ENCODE measurements at places on chromosomes 11 and 22.

DNA sequence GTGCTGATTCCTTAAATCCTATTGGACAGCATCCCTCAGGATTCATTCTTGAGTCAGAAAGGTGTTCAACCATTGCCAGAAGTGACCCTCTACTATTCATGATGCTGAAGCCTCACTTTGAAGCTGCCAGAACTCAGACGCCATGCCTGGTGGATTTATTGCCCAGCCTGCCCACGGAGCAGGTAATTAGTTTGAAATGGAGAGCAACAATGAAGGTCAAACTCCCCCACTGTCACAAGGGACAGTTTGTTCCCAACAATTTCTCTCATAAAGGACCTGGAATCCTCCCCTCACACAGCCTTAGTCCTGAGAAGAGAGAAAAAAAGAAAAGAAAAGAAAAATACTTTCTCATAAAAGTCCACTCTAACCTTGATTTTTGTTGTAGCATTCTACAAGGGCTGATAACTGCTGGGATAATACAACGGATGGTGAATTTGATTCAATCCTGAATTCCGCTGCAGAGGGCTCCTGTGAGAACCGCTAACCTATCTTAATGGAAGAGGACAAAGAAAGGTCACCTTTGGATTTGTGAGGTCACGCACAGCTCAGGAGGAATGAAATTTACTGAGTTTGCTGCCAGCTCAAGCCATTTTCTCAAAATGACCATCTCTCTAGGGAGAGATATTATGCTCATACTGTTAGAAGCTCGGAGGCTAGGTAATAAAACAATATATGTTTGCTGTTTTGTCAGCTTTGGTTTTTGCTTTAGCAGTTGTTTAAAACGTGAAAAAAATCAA lies 161.6 kb upstream of the SYN3 start:
- H3K4me1 ChIP-seq: no peaks in the 10 kb centered on the region
- no peak overlapping the region for H3K4me3 ChIP-seq
- no peak overlapping the region for H3K27ac ChIP-seq
- peaks cover 3% of the 10 kb centered on the region for H3K27me3 ChIP-seq
- DNase-seq: no peak

GRCh38 chr22:29716814-29717545 lies 2.8 kb upstream of the CABP7 start:
- H3K27me3 ChIP-seq: peaks cover 10% of the 10 kb centered on the region
- peaks cover 3% of the 10 kb centered on the region for H3K4me1 ChIP-seq
- no peak overlapping the region for H3K4me3 ChIP-seq
- H3K36me3 ChIP-seq: no peaks in the 10 kb centered on the region

- H3K27ac ChIP-seq: no peak overlapping the region
- no peak overlapping the region for H3K4me3 ChIP-seq
- DNase-seq: no peak
Measured at GRCh38 chr22:19504900-19505734, 19.1 kb downstream of the CLDN5 start.

DNA sequence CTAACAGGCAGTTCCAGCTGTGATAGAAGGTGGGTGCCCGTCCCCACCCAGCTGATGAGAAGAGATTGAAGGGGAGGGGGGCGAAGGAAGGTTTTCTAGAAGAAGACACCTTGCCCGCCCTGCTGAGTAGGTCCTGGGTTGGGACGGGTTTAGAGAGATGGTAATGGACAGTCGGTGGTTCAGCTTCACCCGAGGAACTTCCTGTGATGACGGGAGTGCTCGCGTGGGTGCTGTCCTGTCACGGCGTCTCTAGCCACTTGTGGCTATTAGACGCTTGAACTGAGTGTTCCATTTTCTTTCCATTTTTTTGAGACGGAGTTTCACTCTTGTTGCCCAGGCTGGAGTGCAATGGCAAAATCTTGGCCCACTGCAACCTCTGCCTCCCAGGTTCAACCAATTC lies 27.6 kb upstream of the MGAT3 start:
- H3K4me3 ChIP-seq: no peak overlapping the region
- no peak for DNase-seq
- no peak overlapping the region for H3K27ac ChIP-seq
- H3K27me3 ChIP-seq: no peaks in the 10 kb centered on the region
- H3K4me1 ChIP-seq: peaks cover 14% of the 10 kb centered on the region

GRCh38 chr22:19740586-19740985 lies 17.2 kb downstream of the GP1BB start:
- no peak overlapping the region for H3K4me3 ChIP-seq
- no peaks in the 10 kb centered on the region for H3K4me1 ChIP-seq
- no peaks in the 10 kb centered on the region for H3K36me3 ChIP-seq

GRCh38 chr11:109795234-109795633 lies 298.0 kb upstream of the ZC3H12C start:
- H3K36me3 ChIP-seq: no peaks in the 10 kb centered on the region
- no peaks in the 10 kb centered on the region for H3K4me1 ChIP-seq
- no peak overlapping the region for H3K4me3 ChIP-seq
- no peak overlapping the region for H3K27ac ChIP-seq
- no peaks in the 10 kb centered on the region for H3K27me3 ChIP-seq

DNA sequence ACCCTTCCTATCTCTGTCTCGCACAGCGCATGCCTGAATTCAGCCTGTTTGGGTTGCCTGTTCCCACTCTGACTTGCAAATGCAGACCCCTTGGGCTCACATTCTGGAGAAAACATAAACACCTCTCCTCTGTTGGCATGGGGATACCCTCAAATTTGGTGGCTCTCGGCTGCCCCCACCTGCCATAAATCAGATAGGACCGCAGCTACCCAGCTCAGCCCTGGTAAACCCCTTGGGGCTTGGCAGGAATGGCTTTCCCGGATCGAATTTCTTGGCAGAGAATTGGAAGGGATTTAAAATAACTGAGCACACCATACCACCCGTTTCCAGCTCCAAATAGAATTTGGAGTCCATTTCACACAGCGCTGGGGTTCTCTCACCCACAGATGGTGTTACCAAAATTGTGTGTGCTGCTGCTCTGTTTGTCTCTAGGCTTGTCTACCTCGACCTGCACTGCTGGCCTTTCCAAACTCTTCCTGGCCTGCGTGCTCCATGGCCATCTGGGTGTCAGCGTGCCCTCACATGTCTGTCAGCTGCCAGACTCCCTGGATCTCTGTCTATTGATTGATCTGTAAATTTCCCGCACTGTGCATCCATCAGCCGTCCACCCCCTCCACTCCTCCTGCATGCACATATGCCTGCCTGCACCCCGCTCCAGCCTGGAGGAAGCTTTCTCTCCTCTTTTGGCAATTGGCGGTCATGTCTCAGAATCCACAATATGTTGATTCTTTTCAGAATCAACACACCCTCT lies 134.0 kb downstream of the NTM start:
- no peaks in the 10 kb centered on the region for H3K4me1 ChIP-seq
- H3K27me3 ChIP-seq: no peaks in the 10 kb centered on the region
- H3K36me3 ChIP-seq: no peaks in the 10 kb centered on the region
- no peak overlapping the region for H3K27ac ChIP-seq
- no peak for DNase-seq

DNA sequence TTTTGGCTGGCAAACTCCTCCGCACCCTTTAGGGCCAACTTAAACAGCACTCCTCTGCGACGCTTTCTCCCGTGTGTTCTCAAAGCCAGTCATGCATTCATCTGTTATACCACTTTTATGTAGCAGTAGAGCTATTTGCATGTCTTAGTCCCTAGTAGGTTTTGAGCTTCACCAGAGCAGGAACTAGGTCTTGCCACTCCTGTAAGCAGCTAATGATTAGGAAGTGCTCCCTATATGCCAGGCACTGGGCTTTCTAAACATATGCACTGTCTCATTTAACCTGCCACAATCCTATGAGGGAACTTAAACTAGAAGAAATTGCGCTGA lies 180.8 kb downstream of the DBX1 start:
- H3K4me1 ChIP-seq: peaks cover 51% of the 10 kb centered on the region
- H3K27me3 ChIP-seq: no peaks in the 10 kb centered on the region
- no peaks in the 10 kb centered on the region for H3K36me3 ChIP-seq
- DNase-seq: no peak
- H3K27ac ChIP-seq: peak overlapping the region; percentile 74
- no peak overlapping the region for H3K4me3 ChIP-seq

- DNase-seq: no peak
- no peaks in the 10 kb centered on the region for H3K27me3 ChIP-seq
- no peaks in the 10 kb centered on the region for H3K36me3 ChIP-seq
- H3K4me3 ChIP-seq: peak overlapping the region; percentile 99
Measured at GRCh38 chr11:124801014-124801413, 808 bp upstream of the MSANTD2 start.

DNA sequence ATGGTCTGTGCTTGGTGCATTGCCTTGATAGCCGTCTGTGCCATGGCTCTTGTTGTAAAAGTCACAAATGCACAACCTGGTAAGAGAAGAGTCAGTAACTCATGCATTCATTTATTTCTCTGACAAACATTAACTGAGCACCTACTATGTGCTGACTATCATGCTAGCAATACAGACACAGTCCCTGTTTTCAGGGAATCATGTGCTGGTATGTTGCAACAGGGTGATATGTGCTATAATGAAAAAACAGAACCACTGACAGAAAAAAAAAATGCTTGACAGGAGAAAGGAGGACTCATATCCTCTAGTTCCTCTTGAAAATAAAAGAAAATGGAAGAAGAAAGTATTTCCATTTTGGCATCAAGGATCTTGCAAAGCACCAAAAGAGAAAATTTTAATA lies 34.5 kb upstream of the RAPSN start:
- no peak overlapping the region for H3K4me3 ChIP-seq
- no peaks in the 10 kb centered on the region for H3K4me1 ChIP-seq
- DNase-seq: no peak
- H3K27me3 ChIP-seq: no peaks in the 10 kb centered on the region

DNA sequence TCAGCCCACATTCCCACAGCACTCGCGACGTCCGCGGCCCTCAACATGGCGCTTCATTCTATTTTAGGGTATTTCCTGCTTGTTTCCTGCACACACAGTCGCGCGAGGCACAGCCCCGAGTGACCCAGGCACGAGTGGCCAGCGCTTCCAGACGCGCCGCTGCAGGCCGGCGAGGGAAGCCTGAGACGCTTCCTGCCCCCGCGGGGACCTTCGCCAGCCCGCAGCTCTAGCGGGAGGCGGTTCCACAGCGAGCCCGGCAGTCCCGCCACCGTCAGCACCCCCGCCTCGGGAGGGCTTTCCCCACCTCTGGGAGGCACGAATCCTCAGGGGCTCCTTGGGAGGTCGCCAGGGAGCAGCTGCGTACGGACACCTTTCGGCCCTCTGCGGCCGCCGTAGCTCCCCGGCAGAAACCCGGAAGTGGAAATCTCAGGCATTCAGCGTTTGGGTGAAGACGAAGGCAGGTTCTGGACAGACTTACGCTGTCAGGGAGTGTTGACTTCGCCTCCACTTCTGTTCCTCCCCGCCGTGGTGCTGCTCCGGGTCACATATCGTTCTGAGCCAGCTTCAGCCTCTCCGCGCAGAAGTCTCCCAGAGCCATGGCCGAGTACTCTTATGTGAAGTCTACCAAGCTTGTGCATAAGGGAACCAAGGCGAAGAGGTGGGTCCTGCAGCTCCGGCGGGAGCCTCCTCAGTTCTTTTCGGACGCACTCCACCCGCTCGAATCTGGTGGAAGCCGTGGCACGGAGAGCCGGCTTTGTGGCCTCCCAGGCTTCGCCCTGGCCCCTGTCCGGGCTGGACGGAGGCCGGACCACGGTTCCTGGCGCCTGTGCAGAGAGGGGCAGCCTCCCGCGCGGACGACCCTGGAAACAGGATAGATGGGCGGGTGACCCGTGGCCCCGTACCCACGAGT lies 2925.9 kb upstream of the OR11H1 start:
- no peaks in the 10 kb centered on the region for H3K4me1 ChIP-seq
- no peaks in the 10 kb centered on the region for H3K36me3 ChIP-seq
- DNase-seq: no peak

DNA sequence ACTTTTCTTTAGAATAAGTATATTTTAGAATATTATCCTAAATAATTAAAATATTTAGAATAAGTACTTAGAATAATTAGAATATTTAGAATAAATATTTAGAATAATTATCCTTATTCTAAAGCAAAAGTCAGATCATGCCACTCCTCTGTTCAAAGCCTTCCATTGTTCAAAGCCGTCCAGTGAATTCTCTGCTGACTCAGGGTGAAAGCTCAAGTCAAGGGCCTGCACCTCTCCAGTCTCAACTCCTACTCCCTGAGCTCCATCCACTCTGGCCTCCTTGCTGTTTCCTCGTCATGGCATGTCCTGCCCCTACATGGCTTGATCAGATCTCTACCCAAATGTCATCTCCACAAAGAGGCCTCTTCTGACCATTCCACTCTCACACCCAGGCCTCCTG lies 30.0 kb downstream of the PLEKHA7 start:
- H3K27ac ChIP-seq: peak overlapping the region; percentile 5
- H3K4me3 ChIP-seq: no peak overlapping the region
- no peak for DNase-seq
- peaks cover 22% of the 10 kb centered on the region for H3K4me1 ChIP-seq

DNA sequence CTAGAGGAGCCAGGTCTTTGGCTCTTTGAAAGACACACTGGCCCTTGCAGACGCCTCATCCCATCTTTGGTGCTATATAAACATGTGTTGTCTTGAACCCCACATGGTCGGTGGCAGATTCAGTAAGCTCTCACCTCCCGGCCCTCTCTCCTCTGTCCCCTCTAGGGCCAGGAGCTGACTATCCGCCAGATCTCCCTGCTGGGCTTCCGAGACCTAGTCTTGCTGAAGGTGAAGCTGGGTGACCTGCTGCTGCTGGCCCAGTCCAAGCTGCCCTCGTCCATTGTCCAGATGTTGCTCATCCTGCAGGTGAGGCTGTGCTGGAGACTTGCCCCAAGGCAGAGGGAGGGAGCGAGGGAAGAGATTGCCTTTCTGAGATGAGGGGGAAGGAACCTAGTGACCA lies 63.9 kb downstream of the TRAF6 start:
- no peak for DNase-seq
- H3K4me1 ChIP-seq: peaks cover 3% of the 10 kb centered on the region
- no peaks in the 10 kb centered on the region for H3K27me3 ChIP-seq

GRCh38 chr11:12556788-12557384 lies 117.3 kb upstream of the TEAD1 start:
- H3K36me3 ChIP-seq: no peaks in the 10 kb centered on the region
- no peaks in the 10 kb centered on the region for H3K4me1 ChIP-seq
- peak overlapping the region; percentile 69 for H3K27ac ChIP-seq
- H3K27me3 ChIP-seq: no peaks in the 10 kb centered on the region

GRCh38 chr11:62435846-62436660 lies 17.2 kb downstream of the SCGB1A1 start:
- no peak overlapping the region for H3K4me3 ChIP-seq
- no peaks in the 10 kb centered on the region for H3K27me3 ChIP-seq
- H3K27ac ChIP-seq: peak overlapping the region; percentile 25
- DNase-seq: no peak

DNA sequence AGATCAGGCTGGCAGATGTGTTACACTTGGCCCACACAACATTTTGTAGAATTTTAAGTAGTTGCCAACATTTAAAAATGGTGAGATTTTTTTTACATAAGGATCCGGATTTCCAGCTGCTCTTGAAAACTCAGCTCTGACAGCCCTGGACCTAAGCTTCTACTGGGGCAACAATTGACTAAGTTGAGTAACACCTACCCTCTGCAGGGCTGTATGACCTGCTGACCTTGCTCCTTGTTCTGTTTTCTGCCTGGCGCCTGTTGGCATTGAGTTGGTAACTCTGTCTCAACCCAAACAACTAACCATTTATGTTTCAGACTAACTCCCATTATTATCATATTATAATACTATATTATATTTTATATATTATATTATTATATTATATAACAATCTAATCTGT lies 21.1 kb upstream of the LRRC55 start:
- peaks cover 4% of the 10 kb centered on the region for H3K4me1 ChIP-seq
- no peaks in the 10 kb centered on the region for H3K27me3 ChIP-seq
- no peak overlapping the region for H3K4me3 ChIP-seq

GRCh38 chr11:121366038-121366437 lies 73.5 kb downstream of the SC5D start:
- H3K36me3 ChIP-seq: no peaks in the 10 kb centered on the region
- H3K27ac ChIP-seq: no peak overlapping the region
- no peak overlapping the region for H3K4me3 ChIP-seq
- no peaks in the 10 kb centered on the region for H3K27me3 ChIP-seq
- peaks cover 6% of the 10 kb centered on the region for H3K4me1 ChIP-seq

Measured in esophagus squamous epithelium (tissue), 5 donors.